Left renal cortex interstitium (tissue), 4 donors: ENCODE measurements at places on chromosomes 1 and 21.

DNA sequence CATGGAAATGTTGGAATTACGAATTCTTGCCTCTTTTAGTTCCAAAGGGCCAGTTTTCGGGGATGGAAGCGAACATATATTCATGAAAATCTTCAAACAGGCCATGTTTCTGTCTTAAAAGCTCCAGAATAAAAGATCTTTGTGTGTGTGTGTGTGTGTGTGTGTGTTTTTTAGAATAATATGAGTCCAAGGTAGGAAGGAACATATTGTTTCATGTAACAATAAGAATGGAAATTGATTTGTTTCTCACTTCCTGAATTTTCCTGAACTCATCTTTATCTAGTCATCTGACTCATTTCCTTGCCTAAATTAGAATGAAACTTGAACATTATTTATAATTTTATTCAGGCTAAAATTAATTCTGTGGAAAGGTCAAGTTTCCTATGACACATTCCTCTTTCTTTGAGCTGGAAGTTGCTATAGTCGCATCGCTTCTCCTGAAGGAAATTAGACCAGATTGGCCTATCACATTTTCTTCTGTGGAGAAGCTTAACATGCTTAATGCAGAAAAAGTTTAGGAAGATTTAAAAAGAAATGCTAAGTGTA lies 805.1 kb upstream of the ADAMTS5 start:
- DNase-seq, result no peak

DNA sequence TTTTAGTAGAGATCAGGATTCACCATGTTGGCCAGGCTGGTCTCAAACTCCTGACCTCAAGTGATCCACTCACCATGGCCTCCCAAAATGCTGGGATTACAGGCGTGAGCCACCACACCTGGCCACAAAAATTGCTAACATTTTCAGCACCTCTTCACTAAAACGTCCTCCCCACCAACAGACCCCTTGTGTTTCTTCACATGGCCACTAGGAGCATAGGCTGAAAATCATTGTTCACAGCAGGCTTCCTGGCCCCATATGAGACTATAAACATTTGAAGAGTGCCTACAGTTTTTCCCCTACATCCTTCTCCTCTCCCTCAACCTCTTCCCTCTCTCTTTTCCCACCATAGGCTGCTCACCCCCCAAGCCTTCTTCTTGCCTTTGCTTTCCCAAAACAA lies 28.0 kb upstream of the SFPQ start:
- no peak for DNase-seq

DNA sequence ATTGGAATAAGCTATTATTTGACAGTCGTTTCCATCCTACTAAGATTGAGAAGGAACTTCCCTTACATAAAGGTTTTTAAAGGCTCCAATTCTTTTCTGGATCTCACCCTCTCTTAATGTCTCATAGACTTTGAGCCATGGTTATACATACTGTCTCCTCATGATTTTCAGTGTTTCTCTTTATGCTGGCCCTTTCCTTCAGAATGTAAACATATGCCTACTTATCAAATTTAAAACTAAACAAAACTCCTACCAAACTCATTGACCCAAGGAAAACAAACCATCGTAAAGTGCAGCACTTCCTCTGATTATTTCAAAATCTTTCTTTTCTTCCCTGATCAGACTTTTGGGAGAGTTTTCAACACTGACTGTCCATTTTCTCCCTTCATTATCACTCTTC lies 163.4 kb upstream of the DPYD start:
- no peak for DNase-seq

GRCh38 chr1:195954848-195955247 lies 653.4 kb downstream of the KCNT2 start:
- no peak for DNase-seq

- DNase-seq, result no peak
Observed at GRCh38 chr1:49416758-49417157, 607.0 kb downstream of the AGBL4 start.

DNA sequence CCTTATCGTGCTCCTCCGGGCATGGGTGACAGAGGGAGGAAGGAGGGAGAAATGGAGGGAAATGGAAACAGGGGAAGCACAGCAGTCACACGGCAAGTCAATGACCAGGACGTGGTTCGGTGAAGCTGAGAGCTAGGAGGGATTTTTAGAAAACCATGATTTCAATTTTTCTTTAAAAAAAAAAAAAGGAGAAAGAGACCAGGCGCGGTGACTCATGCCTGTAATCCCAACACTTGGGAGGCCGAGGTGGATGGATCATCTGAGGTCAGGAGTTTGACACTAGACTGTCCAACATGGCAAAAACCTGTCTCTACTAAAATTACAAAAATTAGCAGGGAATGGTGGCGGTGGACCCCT lies 776 bp upstream of the TNFRSF9 start:
- no peak for DNase-seq

GRCh38 chr1:8844501-8845006 lies 27.1 kb upstream of the RERE start:
- no peak for DNase-seq

DNA sequence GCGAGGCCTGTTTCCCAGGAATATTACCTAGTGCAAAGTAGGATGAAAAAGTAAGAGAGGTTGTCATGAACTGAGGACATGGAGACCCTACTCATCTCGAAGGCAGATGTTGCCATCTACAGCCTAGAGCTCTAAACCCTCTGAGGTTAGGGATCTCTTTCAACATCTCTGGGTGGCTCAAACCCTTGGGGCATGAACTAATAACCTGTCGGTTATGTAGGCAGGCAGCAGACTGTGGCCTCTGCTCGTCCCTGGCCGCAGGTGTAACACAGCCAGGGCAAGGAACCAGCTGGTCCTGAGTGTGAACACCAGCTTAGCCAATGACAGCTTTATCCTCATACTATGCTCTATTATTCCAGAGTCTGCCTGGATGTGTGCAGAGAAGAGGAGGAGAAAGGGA lies 13.2 kb downstream of the CAPZB start:
- no peak for DNase-seq

DNA sequence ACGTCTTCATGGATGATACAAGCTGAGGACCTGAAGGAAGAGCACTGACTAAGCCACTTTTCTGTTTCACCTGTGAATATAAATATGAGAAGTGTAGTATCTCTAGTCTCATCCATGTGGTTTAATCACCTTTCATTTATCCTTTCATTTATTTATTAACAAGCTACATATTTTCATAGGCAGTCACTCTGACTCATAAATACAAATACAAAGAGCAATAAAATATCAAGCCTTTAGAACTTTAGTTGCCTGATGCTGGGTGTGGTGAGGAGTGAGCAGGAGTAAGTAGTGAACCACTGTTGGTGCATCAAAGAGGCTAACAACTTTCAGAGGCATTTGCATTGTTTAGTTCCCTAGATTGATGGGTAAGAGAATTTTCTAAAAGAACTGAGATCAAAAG lies 269.0 kb upstream of the C1orf87 start:
- no peak for DNase-seq

DNA sequence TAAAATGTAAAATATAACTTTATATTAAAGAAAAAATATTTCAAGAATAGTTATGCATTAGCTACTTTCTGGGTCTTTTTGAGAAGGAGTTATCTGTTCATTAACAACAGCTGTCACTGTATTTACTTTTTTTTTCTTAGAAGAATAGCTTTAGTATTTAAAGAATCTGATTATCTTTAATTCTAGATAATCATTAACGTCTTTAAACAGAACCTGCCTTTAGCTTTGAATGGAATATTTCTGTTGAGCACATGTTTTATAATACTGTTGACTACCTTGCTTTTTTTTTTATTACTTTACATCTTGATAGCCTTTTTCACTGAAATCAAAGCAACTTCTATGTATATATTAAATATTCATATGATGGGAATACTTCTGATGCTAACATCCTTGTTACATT lies 132.0 kb downstream of the CLEC20A start:
- DNase-seq, result no peak

DNA sequence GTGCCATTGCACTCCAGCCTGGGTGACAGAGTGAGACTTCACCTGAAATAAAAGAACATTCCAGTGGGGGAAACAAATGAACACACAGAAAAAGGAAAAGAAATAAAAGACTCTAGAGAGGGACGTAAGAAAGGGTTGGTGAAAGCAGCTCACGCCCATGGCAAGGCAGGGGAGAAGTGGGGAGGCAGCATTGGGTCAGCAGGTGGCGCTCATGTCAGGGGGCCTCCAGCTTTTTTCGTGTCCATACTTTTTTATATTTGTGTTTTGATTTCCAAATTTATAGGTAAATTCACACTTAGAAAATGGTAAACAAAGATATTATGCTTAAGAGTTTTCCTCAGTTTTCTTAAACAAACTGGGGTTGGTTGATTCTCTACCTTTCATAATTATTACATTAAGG lies 45.5 kb downstream of the VPS13D start:
- DNase-seq, result no peak

DNA sequence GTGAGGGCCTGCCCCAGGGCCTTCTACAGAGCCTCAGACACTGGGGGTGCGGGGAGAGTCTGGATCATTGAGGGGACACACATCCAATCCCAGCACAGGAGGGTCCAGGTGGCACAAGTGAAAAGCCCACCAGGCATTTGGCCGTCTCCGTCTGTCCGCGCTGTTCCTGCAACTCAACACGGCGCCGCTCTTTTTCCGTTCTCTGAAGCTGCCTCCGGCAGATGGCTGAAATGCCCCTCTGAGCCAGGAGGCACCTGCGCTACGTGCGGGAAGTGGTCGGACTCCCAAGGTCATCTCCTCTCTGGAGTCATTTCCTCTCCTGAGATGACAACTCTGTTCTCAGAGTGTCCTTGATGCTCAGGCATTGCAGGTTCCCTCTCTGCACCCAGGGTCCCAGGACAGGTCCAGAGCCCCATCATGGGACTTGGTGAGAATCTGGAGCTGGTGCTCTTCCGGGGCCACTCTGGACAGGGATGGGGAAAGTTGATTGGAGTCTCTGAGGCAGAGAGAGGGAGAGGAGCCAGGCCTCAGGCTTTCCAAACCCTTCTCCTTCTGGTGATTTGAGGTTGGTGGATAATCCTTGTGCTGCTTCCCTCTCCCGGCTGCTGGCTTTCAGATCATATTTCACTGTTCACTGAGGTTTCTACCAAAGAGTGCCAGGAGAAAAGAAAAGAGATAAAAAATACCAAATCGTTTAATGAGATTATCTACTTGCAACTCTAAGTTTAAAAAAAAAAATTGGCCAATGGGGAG lies 14.0 kb upstream of the MIXL1 start:
- DNase-seq, result no peak

GRCh38 chr1:188937965-188938551 lies 1539.6 kb downstream of the BRINP3 start:
- DNase-seq, result no peak
